NCI-H1436 treated with DMSO at 0.1 percent for 48 hours (cell line): ENCODE measurements at places on chromosomes 3 and 15.
A peak's percentile ranks its signal among the peaks of the same experiment; 100 is the strongest.

DNA sequence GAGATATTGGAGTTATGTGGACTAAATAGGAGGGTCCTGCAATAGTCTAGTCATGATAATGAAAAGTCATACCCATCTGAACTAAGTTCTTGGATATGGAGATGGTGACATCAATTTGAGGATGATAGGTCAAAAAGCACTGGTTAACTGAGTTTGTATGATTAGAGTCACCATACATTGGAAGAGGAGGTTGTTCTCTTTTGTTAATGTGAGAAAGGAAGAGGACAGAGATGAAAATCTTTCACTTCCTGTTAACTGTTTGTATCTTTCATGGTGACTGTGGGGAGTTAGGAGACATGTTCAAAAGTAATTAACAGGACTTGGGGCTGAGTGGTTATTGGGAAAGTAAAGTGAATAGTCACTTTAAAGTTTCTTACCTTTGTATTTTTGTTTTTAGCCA, 11.1 kb downstream of the TMEM62 start:
- no peak for DNase-seq

DNA sequence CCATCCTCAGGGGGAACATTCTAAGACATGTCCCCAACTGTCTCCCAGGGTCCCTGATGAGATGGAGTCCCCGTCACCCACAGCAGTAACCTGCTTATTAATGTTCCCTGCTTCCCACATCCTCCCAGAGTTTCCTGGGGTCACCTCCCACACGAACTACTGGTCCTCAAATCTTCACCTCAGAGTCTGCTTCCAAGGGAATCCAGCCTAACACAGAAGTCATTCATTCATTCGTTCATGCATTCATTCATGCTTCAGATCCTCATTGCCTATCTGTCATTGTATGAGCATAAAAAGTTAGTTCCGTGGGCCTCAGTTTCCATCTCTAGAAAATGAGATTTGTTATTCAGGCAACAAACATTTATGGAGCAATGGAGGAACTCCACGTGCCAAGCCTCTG, 516.2 kb downstream of the SHQ1 start:
- no peak for DNase-seq

DNA sequence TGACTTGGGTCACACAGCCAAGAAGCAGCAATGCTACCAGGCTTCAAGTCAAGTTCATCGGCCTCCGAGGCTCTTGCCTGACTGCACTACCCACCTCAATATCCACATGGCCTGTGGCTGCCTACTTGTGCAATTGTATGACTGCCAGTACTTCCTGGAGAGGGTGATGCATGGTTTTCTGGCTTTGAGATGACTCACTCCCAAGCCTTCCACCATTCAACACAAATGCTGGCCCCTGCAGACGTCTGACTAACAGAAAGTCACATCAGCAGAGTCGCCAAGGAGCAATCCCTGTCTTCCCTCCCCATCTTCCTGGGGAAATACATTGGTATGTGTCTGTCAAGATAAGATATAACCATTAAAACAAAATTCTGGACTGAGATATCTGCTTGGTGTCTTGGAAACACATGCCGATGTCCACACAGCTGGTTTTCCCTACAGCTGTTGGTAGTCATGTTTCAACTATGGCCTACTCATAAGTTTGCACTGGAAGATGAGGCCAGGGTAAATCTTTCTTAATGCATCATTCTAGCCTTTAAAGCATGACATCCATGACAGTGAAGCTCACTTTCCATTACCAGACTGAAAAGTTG, 79.6 kb upstream of the SPATA12 start:
- peak; percentile 0 for DNase-seq

- DNase-seq, result no peak
Measured at GRCh38 chr15:67854358-67854757, 14.5 kb upstream of the RNU6-1 start.

DNA sequence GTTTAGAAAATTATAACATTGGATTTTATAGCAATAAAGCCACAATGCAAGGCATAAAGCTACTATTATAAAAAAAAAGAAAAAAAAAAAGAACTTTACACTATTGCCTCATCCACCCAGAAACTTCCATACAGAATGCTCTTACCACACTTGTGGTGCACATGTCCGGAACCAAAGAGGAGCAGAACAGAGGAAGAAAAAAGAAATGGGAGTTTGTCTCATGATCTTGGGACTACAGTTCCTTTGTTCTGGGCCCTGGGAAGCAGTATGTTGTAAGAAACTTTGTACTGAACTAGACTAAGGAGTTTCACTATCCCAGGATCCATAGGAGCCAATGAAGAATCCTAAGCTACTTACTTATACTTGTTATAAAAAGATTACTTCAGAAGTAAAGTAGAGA, 36.1 kb downstream of the FMN1 start:
- DNase-seq, result no peak

DNA sequence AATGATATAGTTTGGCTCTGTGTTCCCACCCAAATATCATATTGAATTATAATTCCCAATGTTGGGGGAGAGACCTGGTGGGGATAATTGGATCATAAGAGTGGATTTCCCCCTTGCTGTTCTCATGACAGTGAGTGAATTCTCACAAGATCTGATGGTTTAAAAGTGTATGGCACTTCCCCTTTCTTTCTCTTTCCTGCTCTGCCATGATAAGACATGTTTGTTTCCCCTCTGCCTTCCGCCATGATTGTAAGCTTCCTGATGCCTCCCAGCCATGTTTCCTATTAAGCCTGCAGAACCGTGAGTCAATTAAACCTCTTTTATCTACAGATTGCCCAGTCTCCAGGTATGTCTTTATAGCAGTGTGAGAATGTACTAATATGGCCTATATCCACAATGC, 126.7 kb upstream of the GMNC start:
- DNase-seq, result no peak

DNA sequence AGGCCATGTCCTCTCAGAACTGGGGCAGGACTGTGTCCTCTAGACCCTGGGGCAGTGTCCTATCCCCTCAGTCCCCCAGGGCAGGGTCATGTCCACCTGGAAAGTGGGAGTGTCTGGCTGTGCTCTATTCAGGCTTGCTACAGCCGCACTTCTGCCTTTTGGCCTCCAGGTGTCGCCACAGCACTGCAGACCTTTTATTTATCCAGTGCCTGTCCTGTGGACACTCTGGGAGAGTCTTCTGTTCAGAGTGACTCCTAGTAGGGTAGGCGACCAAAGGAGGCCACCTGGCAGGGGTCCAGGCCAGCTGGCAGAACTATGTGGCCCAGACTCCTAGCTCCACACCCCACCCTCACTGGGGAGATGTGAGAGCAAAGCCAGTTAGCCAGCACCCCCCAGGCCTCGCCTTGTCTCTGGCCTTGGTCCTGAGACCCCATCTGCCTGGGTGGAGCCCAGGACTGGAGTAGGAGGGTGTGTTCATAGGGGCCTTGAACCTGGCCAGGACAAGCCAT, 3.9 kb downstream of the TMIE start:
- DNase-seq, result no peak

GRCh38 chr3:161500068-161500796, 3.6 kb downstream of the OTOL1 start:
- DNase-seq, result no peak

DNA sequence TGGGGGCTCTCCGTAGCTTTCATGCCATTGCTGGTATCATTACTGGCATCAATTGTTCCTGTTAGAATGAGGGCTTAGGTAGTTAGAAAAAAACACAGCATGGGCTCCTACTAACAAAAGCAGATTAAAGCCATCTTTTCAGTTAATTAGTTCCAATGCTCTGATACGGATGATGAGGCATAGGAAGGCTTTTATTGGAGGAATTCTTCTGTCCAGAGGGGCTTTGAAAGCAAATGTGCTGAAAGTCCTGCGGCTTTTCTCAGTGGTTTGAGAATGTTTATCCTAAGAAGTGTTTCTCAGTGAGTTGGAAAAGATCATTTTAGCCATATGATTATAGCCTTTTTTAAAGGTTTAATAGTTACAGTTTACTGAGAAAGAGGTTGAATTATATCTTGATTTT, 198.5 kb downstream of the THSD4 start:
- no peak for DNase-seq

GRCh38 chr15:52121006-52121405, 8.4 kb upstream of the BCL2L10 start:
- no peak for DNase-seq

- DNase-seq, result no peak
Measured at GRCh38 chr15:96406701-96407100, 76.2 kb downstream of the NR2F2 start.

GRCh38 chr3:122615303-122615702, 37.9 kb downstream of the PARP15 start:
- no peak for DNase-seq

GRCh38 chr3:32276279-32276841, 37.9 kb downstream of the CMTM8 start:
- no peak for DNase-seq

DNA sequence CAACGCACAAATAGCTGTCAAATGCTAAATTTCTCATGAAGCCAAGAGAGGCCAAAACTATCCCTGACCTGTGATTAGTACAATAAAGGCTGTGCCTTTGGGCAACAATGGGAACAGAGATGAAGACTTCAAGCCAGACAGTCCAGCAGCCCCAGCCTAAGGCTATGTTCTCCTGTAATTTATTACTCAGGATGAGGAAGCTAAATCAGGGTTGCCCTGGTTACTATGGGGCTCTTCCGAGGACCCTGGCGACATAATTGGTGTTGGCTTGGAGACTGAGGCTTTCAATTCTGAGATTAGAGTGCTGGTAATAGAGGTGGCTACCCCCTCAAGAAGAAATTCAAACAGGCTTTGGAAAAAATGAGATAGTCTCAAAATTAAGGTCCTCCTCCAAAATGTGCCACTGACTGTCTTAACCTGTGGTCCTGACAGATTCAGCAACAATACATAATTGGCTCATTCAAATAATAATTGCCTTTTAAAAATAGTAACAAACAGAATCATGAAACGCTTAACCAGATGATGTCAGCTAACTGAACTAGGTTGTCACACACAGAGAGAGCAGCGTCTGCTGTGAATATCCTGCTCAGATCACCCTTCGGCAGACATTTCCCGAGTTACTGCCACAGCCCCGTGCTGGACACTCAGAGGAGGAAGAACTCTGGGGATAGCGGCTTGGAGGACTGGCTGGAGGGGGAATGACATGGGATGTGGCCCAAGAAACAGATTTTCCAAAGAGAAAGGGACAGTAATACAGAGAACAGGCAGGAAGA, 43.0 kb downstream of the NSMCE3 start:
- no peak for DNase-seq

DNA sequence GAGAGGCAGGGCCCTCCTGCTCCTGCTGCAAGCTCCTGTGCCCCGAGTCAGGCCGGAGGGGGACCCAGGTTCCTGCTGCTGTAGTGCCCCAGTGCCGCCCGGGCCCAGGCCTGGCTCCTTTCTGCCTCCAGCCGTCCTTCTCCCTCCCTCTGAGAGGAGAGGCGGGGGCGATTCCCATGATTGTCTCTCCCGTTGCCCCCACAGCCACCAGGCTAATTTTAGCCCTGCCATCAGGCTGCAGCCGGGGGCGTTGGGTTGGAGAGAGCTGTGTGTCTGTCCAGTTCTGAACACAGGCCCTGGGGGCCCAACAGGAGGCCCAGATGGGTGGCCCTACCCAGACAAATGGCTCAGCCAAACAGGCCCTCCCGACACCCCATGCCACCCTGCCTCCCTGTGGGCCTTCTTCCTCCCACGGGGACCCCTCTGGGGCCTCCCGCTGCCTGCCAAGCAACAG, 214.8 kb downstream of the TBC1D2B start:
- DNase-seq, result no peak

- DNase-seq, result no peak
Measured at GRCh38 chr3:179088306-179088705, 16.7 kb upstream of the ZMAT3 start.

GRCh38 chr3:157130467-157131251, 29.3 kb downstream of the CCNL1 start:
- DNase-seq, result peak; percentile 41

GRCh38 chr3:380801-381200, 184.2 kb downstream of the CHL1 start:
- DNase-seq, result no peak

GRCh38 chr3:120071259-120071658, 23.0 kb downstream of the GSK3B start:
- DNase-seq, result no peak

- no peak for DNase-seq
Measured at GRCh38 chr3:172751175-172751704, 714 bp downstream of the ECT2 start.

- no peak for DNase-seq
Measured at GRCh38 chr3:173690542-173691180, 293.1 kb downstream of the NLGN1 start.

DNA sequence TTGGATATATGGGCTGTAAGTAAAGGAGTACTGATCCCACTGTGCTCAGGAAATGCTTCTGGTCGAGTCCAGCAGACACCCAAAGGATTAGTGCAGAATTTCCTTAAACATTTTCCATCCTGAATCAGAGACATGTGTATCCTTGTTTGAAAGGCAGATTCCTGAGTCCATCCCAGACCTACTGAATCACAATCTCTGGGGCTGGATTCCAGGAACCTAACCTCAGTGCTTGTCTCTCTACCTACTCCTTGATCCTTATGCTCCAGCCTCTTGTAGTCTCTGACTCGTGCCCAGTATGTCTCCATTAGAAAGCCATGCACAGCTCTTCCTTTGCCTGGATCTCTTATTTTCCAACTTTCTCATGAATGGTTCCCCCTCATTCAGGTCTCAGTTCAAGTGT, 585.8 kb downstream of the NLGN1 start:
- DNase-seq, result no peak

DNA sequence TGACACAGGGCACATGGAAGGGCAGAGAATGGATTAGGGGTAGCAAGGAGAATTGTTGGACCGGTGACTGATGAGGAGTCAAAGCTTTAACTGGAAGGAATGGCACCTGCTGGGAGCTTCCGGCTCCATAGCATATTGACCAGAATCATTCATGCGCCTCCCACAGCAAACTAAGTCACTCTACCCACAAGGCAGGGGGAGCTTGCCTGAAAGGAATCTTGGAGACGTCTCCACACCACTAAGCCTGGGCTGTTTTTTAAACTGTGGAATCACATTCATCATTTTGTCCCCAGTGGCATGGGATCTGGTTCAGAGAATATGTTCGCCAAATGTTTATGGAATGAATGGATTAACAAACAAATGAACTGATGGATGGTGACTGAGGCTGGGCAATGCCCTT, 57.0 kb upstream of the ITGA11 start:
- DNase-seq, result no peak

GRCh38 chr15:80982839-80983238, 6.8 kb downstream of the MESD start:
- DNase-seq, result no peak

GRCh38 chr3:17140670-17141505, 256.1 kb downstream of the PLCL2 start:
- no peak for DNase-seq

DNA sequence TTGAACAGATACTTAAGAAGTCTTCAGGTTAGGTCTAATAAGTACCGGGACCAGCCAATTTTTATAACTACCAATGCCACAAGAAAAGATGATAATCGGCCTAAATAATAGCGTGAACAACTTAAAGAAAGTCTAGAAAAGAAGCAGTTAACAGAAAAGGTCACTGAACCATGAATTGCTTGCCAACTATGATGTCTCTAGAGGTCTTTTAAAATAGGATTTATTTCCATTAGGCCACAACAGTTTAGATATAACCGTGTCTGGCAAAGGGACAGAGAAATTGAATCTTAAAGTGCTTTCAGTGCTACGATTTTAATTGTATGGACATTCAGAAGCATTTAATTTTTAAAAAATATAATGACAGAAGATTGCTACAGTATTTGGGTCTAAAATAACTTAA, 1070.4 kb downstream of the ROBO1 start:
- DNase-seq, result no peak

- DNase-seq, result no peak
Measured at GRCh38 chr3:115977866-115978265, 354.6 kb downstream of the GAP43 start.
